Neural progenitor cell (in vitro differentiated cells): ENCODE measurements at places on chromosomes 16 and 17.

DNA sequence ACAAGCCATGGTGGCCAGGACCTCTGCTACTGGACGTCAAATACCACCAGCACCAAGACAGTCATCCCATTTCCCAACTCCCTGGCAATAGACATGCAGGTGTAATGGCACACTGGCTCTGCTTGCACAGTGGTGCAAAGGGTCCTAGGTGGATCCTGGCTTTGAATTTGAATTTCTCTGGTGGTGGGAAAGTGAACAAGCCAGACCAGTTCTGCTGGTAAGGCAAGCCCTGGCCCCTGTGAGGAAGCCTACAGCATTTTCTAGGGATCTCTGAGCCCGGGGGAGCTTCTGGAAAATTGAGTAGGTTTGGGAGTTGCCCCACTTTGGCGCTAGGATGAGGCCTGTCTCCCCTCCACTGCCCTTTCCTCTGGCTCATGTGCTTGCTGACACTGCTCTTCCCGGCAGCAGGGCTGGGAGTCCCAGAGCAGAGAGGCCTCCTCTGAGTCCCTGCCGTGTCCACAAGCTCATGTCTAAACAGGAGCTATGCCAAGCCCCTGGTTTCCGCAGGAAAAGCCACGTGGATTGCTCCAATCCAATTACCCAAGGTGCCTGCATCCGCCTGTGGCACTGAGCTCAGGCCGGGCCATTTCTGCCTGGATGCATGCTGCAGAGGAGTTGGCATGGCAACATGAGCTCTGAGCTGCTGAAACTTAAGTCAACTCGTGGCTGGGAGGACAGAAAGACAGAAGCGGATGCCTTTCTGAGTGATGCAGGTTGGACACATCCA, 67.0 kb downstream of the PRMT7 start:
- peak; percentile 46 for DNase-seq

DNA sequence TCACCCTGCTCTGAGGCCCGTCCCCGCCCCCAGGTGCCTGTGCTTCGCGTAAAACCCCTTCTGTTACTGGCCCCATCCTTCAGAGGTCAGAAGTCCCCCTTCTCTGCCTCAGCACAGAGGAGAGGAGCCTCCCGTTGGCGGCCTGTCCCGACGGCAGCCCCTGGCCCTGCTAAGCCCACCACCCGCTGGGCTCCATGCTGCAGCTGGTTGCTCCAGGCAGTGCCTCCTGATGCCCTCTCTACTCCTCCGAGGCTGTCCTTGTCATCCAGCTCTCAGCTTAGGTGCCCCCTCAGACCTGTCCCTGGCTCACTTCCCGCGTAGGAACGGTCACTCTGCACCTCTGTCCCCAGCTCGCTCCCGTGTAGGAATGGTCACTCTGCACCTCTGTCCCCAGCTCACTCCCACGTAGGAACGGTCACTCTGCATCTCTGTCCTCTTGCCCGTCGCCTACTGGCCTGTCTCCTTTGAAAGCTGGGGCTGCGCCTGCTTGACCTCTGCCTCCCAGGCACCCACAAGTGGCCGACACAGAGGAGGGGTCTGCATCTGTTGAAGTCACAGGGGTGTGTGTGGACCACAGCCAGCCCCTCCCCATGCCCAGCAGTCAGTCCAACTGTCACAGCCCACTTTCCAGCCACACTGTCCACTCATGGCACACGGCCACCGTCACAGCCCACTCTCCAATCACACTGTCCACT, 31.7 kb upstream of the ZC3H18 start:
- peak; percentile 53 for DNase-seq

GRCh38 chr17:79711715-79712305, 18.9 kb upstream of the ENPP7 start:
- no peak for DNase-seq

GRCh38 chr16:68283801-68284598, 19.7 kb downstream of the SLC7A6 start:
- DNase-seq: no peak

GRCh38 chr17:1568950-1569810, 6.6 kb upstream of the PITPNA start:
- DNase-seq: no peak

DNA sequence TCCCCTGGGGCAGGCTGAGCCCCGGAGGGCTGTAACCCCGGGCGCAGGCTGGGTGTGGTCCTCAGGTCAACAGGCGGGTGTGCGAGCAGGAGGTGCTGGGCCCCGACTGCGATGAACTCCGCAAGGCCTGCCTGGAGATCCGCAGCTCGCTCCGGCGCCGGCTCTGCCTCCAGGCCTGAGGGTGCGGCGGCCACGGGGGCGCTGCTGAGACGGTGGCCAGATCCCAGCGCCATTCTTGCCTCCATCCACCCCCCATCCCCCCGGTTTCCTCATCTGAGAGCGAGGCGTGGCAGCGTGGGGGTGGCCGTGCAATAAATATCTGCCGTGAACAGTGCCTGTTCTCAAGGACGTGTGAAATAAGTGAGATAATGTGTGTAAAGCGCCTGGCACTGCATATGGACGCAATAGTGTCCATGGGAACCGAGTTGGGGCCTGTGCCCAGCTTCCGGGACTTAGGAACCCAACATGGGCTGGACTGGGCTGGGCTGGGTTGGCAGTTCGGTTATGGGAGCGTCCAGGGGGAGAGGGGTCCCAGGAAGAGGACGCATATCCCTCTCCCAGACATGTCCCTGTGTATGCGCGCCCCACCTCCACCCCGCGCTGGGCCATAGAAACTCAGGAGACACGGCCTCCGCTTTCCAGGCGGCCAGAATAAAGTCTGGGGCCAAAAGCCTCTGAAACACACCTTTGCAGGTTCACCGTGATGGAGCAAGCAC, 15.0 kb downstream of the ZNF213 start:
- DNase-seq: peak; percentile 88

DNA sequence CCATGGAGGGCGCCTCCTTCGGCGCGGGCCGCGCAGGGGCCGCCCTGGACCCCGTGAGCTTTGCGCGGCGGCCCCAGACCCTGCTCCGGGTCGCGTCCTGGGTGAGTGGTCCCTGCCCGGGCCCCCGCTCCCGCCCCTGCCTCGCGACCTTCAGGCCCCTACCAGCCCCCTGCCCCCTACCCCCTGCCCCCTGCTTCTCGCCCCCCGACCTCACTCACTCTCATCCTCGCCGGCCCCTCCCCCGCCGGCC, 256 bp downstream of the SYNGR3 start:
- no peak for DNase-seq

DNA sequence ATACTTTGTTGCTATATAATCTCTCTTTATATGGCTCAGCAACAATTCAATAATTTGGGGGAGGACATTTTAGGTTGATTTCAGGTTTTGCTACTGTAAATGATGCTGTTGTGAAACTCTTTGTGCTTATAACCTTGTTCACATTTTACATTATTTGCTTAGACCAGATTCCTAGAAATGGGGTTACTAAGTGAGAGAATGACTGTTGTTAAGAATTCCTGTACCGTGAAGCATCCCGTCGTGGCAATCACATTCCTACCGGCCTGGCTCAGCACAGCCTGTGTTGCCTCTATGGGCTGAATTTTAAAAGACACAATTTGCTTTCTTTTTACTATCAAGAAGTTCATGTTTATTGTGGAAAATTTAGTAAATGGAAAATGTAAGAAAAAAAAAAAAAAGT, 31.4 kb downstream of the B9D1 start:
- DNase-seq: no peak

DNA sequence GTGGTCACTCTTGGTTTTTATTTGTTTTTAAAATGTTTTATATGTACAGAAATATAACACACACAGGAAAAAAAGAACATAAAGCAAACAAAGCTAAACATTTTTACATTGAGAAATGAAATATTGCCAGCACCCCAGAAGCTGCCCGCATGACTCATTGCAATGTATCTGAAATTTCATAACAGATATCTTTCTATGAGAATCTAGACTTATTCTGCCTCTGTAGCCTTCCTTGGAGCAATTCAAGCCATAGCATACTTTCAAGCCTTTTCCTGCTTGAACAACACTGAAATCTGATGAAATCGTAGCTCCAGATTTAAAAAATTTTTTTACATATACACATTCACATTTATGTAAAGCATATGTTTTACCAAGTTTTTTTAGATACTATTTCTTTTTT, 86.9 kb downstream of the RBBP6 start:
- no peak for DNase-seq

DNA sequence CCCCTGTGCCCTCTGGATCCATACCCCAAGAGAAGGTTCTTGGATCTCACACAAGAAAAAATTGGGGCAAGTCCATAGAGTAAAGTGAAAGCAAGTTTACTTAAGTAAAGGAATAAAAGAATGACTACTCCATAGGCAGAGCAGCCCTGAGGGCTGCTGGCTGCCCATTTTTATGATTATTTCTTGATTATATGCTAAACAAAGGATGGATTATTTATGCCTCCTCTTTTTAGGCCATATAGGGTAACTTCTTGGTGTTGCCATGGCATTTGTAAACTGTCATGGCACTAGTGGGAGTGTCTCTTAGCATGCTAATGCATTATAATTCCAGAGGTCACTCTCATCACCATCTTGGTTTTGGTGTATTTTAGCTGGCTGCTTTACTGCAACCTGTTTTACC, 70.8 kb downstream of the NLK start:
- DNase-seq: no peak

DNA sequence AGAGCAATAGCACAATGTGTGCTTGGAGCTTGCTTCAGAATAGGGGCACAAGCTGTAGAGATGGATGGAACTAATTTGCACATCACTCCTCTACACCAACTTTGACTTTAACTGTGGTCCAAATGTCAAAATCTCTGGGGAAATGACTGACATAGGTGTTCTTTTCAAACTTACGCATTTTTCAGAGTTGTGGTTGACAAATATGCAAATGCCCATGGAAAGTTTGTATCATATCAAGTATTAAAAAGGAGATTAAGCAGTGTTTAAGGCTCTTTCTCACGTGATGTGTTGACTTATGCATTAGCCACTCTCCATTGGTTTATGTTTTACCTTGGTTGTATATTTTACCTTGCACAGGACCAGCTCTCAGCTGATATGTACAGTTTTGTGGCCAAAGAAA, 77.1 kb downstream of the ELAC2 start:
- DNase-seq: no peak

DNA sequence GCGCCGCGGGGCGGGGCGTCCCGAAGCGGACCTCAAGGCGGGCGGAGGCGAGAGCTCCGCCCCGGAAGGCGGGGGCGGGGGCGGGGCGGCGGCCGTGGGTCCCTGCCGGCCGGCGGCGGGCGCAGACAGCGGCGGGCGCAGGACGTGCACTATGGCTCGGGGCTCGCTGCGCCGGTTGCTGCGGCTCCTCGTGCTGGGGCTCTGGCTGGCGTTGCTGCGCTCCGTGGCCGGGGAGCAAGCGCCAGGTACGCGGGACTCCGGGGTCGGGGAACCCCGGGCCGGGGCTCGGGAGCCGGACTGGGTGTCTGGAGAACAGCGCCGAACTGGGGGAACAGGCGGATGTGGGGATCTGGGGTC, at the start of gene TNFRSF12A:
TSS of gene TNFRSF12A (plus strand) at position 122 of the 357 bp plus-strand sequence. CDS start at position 152, 30 bp downstream.
- peak; percentile 93 for DNase-seq

- no peak for DNase-seq
Observed at GRCh38 chr17:51873302-51873701, 285.2 kb downstream of the CA10 start.

DNA sequence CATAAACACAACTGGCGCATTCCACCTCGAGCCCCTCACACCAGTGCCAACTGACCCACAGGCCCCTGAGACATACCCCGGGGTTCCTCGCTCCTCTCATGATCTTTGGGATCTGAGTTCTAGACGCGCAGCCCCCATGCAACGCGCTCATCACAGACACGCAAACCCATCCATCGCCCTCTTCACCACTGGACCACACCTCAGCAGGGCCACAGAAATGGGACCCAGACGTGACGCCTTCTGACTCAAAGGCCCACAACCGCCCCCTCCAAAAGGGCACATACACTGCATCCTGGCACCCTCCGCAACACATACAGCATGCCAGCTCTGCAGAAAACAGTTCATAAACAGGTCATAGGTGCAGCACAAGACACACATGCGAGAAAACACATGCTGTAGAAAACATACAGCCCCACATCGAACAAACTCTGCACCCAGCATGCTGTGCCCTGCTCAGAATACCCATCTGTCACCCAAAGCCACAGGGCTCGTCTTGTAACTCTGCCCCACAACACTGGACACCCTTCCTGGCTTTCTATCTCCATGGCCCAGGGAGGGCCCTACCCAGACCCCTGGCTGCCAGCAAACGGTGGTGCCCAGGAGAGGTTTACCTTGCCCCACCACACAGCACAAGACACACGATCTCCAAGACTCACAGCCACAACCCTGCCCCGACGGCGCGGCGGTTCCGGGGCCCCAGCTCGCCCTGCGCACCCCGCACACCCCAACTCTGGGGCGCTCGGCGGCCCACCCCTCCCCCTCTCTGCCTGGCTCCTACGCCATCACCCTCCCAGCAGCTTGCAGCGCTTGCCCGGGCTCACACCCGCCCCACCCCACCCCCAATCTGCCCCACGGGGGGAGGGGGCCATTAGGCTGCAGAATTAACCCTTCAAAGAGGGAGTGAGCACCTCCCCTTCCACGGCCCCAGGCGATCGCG, 887 bp downstream of the ZBTB4 start:
- peak; percentile 58 for DNase-seq

DNA sequence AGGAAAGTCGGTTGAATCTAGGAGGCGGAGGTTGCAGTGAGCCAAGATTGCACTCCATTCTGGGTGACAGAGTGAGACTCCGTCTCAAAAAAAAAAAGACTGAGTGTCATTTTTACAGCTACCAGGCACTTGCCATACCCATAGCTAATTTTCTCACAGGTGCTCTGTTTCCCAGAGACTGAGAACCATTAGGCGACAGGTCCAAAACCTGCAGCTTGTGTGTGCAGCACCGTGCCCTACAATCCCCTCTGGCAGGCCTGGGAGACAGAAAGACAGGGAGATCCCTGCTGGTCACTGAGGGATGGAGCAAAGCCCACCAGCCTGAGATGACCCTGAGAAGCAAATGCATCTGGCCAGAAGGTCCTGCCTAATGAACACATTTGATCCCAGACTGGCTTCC, 2.7 kb downstream of the TFAP4 start:
- DNase-seq: no peak

- no peak for DNase-seq
Observed at GRCh38 chr17:55540414-55541091, 29.3 kb upstream of the SMIM36 start.

GRCh38 chr17:50273654-50274040, 619 bp upstream of the TMEM92 start:
- DNase-seq: no peak

GRCh38 chr17:82900741-82901140, 60.9 kb upstream of the ZNF750 start:
- DNase-seq: no peak

- no peak for DNase-seq
Observed at GRCh38 chr16:57614536-57614935, 13.9 kb upstream of the ADGRG1 start.

GRCh38 chr16:61324044-61324443, 712.2 kb downstream of the CDH8 start:
- DNase-seq: peak; percentile 61

DNA sequence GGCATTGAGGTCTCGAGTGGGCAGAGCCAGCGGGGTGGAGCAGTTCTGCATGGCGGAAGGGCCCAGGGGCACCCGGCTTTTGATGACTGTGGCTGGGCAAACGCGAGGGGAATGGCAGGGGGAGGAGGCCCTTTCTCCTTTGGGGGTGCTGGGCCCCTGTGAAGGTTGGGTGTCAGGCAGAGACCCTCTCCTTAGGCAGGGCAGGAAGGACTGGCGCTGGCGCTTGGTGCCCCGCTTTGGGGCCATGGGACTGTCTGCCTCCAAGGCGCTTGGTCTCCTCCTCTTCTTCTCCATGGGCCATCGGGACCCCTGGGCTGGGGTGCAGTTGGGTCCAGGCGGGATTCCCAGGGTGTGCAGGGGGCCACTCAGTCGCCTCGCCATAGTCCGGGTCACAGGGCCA, 12.8 kb upstream of the GFAP start:
- no peak for DNase-seq

- DNase-seq: peak; percentile 31
Observed at GRCh38 chr17:27747462-27748359, 52.6 kb downstream of the NOS2 start.
